NCI-H1417 (cell line): ENCODE measurements at places on chromosomes 6 and 20.

DNA sequence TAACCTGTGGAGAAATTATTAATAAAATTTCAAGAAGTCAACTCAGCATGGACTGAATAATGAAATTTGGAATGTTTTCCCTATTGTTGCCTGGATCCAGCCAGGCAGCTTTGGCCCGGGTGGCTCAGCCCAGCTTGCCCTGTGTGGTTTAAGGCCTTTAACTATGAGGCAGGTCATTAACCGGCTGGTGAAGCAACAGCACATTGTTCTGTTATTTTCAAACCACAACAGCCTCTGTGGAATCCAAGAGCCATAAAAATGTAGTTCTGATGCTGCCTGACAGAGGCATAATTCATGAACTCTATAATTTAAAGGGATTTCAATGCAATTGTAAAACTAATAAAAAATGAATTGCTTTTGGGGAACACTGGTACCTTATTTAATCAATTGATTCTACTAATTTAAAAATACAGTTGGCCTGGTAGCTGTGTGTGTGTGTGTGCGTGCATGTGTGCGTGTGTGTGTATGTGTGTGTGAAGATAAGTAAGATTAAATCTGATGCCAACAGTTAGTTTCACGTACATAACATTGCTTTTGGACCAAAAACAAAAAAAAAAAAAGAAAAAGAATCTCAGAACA, 117.7 kb downstream of the RPS12 start:
- DNase-seq: no peak

DNA sequence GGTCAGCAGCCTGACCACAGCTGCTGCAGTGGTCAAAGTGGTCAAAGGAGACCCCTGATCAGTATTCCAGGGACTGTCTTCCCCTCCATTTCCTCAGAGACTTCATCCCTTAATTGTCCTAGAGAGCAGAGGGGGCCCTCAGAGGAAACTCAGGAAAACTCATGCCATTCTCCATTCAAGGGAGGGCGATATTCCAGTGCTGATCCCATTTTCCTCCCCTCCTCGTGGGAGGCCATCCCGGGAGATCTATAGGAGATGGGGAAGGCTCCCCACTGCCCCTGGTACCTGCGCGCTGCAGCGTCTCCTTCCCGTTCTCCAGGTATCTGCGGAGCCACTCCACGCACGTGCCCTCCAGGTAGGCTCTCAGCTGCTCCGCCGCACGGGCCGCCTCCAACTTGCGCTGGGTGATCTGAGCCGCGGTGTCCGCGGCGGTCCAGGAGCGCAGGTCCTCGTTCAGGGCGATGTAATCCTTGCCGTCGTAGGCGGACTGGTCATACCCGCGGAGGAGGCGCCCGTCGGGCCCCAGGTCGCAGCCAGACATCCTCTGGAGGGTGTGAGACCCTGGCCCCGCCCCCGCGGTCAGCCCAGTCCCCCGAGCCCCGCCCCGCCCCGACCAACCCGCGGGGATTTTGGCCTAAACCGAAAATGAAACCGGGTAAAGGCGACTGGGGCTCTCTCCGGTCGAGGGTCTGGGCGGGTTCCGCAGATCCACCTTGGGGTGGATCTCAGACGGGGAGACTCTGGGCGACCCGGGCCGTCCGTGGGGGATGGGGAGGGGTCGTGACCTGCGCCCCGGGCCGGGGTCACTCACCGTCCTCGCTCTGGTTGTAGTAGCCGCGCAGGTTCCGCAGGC, 878 bp downstream of the HLA-C start:
- DNase-seq: peak; percentile 32

DNA sequence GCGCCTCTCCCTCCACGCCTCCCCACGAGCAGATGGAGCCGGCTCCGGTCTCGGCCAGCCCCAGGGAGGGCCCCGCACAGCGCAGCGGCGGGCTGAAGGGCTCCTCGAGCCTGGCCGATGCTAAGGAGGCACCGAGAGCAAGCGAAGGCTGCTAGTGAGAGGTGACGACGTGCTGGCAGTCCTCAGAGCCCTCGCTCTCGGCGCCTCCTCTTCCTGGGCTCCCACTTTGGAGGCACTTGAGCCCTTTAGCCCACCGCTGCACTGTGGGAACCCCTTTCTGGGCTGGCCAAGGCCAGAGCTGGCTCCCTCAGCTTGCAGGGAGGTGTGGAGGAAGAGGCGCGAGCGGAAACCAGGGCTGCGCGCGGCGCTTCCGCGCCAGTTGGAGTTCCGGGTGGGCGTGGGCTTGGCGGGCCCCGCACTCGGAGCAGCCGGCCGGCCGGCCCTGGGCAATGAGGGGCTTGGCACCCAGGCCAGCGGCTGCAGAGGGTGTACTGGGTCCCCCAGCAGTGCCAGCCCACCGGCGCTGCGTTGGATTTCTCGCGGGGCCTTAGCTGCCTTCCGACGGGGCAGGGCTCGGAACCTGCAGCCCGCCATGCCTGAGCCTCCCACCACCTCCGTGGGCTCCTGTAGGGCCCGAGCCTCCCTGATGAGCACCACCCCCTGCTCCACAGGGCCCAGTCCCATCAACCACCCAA, 2.5 kb upstream of the TMEM14C start:
- DNase-seq: peak; percentile 41

DNA sequence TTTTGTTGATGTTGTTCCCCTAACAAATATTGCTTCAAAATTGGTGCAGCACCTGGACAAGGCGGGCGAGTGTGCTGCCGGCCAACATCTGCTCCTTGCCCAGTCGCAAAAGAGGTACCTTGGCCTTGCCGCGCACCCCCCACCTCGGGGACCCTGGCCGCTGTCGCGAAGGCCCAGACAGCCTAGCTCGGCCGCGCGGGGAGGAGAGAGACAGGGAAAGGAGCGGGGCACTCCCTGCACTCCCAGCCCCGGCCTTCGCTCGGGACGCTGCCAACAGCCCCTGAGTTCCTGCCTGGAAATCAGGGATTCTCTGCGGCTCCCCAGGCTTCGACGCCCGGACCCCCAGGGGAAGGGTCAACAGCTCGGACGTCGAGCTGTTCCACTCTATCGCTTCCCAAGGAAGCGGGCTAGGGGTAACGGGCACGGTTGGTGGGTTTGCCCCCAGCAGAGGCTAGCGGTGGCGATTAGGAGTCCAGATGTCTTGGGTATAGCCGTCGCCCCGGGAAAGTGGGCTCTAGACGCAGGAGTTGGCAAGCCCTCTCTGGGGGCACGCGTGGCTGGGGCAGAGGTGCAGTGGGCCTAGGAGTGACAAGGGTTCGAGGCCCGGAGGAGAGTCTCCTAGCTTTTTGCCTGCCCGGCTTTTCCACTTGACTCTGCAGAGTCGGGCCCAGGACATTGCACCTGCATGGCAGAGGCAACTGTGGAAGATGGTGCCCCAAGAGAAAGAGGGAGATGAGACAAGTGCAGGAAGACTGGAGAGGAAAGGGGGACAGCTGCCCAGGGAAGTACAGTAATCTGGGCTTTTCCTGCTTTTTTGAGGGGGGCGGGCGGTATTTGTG, 8.2 kb downstream of the POU3F2 start:
- no peak for DNase-seq

- no peak for DNase-seq
These were observed 72.9 kb downstream of the TSBP1 start for GRCh38 chr6:32298632-32299336.

- no peak for DNase-seq
These were observed 25.3 kb downstream of the CASS4 start for GRCh38 chr20:56437196-56437960.

DNA sequence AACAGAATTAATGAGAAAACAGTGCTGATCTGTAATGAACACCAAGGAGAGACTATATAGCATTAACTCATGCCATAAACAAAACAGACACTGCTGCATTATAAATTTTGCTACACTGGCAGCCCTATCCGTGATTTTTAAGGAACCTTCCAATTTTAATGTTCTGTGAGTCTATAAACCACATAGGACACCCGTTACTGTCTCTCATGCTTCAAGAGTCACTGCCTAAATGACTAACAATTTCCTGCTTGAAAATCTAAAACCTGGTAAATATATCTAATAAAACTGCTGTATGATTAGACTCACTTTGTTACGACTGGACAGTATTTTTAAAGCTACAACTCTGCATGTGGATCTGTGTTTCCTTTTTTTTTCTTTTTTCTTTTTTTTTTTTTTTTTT, 8.7 kb downstream of the CHD6 start:
- DNase-seq: no peak

- peak; percentile 51 for DNase-seq
These were observed 117.5 kb downstream of the EYA4 start for GRCh38 chr6:133358574-133359150.

- peak; percentile 89 for DNase-seq
These were observed 3.1 kb upstream of the CCDC167 start for GRCh38 chr6:37502703-37503291.

DNA sequence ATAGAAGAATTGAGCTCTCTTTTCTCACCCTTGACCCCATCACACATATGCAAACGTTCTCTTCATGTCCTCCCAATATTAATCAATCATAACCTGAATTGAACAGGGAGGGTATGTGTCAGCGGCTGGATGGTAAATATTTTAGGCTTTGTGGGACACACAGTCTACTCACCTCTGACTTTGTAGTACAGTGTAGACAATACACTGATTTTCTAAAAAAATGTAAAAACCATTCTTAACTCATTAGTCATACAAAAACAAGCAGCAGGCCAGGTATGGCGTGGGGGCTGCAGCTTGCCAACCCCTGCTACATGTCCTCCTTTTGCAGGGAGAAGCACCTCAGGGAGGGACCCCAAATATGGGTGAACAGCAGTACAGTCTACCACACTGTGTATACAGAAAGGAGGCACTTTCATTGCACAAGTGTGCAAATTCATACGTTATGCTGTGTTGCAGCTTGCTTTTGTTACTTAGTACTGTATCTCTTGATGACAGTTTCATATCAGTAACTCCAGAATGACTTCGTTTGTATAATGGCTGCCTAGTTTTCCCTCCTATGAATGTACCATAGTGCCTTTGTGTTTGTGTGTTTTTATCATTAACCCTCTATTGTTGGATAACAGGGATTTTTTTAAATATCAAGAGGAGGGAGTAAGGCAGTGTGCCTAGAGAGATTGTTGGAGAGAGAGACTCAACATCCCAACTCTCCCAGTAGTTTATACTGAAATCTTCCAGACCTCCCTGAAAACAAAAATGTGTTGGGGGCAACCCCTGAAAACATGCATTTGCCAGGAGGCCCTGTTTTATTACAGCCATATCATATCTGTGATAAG, 214.3 kb downstream of the ZMYND8 start:
- DNase-seq: no peak

DNA sequence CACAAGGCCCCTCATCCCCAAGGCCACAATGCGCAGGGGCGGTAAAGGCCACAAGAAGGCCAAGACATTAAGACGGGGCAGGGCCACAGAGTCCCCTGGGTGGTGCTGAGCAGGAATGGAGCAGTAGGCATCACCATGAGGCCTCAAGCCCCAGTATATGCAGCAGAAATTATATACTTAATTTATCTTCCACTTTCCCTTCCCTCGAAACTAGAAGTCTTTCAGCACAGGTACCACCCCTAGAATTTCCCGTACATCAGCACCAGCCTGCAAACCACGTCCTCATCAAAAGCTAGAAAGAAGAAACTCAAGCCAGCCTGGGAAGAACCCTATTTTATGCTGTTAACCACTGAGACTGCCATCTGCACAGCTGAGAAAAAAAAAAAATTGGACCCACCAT, 89.4 kb downstream of the PLG start:
- DNase-seq: no peak

DNA sequence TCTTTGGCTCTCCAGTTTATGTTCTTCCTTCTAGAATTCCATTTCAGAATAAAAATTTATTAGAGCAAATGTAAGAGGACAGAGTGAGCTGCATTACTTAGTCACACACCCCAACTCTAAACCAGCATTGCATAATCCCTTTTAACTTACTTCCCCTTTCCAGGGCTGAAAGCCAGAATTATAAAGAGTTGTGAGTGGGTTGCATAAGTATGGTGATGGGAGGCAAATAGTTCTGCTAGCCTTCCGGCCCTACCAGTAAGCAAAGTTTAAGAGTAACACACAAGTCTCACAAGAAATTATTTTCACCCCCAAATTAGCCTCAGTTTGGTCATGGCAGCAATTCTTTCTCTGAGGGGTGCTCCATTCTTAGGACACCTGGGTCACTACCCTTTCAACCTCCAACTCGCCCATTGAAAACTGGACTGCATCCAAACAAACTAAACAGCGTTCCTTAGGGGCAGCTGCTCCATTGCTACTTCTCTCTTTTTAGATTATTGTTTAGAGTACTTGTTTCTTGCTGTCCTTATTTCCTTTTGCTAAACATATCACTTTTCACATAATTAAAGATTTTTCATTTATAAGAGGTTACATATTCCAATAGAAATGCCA, 1.6 kb downstream of the KIAA0408 start:
- no peak for DNase-seq

- DNase-seq: no peak
These were observed 37.8 kb downstream of the PPP1R16B start for GRCh38 chr20:38843346-38843745.

- peak; percentile 22 for DNase-seq
These were observed 5.0 kb upstream of the GABRR1 start for GRCh38 chr6:89221971-89222711.

- DNase-seq: no peak
These were observed 101.4 kb downstream of the RIN2 start for GRCh38 chr20:19859444-19859843.

- no peak for DNase-seq
These were observed 146.6 kb downstream of the ZFAND3 start for GRCh38 chr6:37965964-37966676.

DNA sequence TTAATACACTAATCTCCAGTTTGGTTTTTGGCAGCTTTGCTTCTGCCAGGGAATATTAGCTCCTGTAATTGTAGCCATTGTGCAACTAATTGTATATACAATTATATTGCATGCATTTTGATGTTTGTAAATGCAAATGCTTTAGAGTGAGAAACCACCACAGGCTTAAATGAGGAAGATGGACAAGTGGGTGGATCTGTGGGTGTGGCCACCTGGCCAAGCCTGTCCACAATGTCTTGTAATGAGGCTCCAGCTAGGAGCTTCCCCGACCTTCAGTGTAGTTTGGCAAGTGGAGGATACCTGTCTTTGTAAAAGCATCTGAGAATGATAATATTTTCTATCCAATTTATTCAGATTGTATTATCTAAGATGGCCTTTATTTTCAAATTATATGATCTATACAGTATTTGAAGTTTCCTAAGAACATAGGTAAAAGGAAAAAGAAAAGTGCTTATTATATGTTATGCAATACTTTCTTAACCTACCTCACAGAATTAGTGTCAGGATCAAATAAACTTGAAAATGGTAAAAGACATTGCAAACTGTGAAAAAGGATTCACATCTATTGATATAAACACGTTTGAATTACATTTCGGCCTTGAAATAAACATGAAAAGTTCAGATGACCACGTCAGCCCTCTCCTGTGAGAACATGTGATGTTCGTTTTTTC, 49.3 kb upstream of the ARID1B start:
- DNase-seq: no peak
